Myometrial cell (primary cell): ENCODE measurements at places on chromosomes 12 and 14. TPM values are rescaled to one million over a fixed set of nuclear protein-coding genes. Genes with fewer than 3 reads are reported as not detected.

Gene DEGS2
- total RNA-seq = 0.35 TPM in 1 of 2 replicates, not detected in the other

Gene SCN8A
- total RNA-seq = 4.0 and 7.4 TPM in 2 replicates

Gene PRIMA1
- not detected in 2 replicates for total RNA-seq

Gene ENDOU
- total RNA-seq = under 0.01 TPM in 1 of 2 replicates, not detected in the other

Gene TPCN1
- 16.7 and 19.0 TPM in 2 replicates for total RNA-seq

Gene TAS2R46
- 0.18 TPM in 1 of 2 replicates, not detected in the other for total RNA-seq

Gene RERGL
- not detected in 2 replicates for total RNA-seq

Gene GALNT9
- 0.29 and 0.89 TPM in 2 replicates for total RNA-seq

Gene ANKS1B
- not detected in 2 replicates for total RNA-seq

Gene WNT5B
- 62.4 and 73.8 TPM in 2 replicates for total RNA-seq
